ENCODE measurements at places on chromosomes 2 and 18.

- DNase-seq = no peak
Measured at GRCh38 chr2:218291318-218292047, 820 bp downstream of the TMBIM1 start.

GRCh38 chr2:6212491-6212890 lies 520.3 kb downstream of the SOX11 start:
- no peak for DNase-seq

DNA sequence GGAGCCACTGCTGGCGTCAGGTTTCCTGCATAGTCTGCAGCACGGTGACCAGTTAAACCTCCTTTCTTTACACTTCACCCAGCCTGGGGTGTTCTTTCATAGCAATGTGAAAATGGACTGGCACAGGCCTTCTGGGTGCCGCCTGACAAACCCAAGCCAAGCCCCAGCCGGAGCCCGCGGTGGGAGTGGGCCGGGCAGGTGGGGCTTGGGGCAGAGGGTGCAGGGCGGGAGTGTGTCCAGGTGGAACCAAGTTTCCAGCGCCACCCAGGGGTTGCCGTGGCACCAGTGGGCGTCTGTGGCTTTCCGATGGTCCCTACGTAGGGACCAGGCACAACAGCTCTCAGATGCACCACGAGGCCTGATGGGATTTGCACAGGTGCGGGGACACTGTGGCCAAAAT lies 75.8 kb downstream of the RTP5 start:
- DNase-seq = no peak

- no peak for DNase-seq
Measured at GRCh38 chr2:70258532-70258875, 567 bp downstream of the PCYOX1 start.

GRCh38 chr18:68150961-68151360 lies 563.9 kb downstream of the TMX3 start:
- DNase-seq = no peak

DNA sequence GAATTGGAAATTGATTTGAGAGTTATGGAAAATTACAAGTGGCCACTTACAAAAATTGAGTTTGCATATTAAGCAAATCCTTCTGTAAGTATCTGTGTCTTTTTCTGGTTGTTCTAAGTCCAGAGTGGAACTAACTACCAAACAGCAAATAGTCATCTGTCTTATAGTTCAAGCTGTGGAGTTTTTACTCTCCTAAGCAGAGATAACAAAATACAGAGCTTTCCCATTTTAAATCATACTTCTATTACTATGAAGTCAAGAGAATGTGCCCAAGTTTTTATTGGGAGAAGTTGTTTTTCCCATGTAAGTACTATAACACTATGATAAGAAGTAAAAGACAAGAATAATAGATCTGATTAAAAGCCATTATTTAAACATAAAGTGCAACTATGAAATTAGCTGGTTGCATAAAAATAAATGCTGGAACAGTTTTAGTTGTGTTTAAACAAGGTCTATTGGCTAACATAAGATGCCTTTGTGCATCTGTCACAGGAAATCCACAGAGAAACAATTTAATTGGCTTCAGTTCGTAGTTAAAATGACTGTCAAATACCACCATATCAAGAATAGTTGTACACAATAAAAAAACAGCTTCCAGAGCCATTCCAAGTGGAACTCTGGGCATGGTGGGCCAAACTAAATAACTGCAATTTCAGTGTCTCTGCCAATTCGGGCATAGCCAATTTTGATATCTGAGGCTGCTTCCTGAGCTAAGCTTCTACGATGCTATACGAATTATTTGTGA lies 1467.4 kb upstream of the NXPH2 start:
- DNase-seq = no peak

DNA sequence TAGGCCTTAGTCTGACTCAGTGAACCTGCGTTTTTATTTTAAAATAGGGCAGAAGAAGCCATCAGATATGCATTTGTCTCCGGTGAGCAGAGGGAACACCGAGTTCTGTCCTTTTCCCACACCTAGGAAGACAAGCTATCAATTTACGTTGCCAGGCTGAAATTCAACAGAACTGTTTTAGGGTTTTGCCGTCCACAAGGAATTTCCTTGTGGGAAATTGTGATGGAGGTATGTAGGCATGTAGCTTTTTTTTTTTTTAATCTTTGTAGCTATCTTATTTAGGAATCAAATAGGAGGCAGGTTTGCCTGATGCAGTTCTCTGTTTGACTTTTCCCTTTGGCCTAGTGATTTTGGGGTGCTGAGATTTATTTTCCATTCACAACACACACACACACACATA lies 62.0 kb upstream of the ASAP2 start:
- no peak for DNase-seq

Data from NCI-H1048 (cell line).